DMS 273 treated with DMSO at 0.1 percent for 48 hours (cell line): ENCODE measurements at places on chromosomes 2 and 18.

- DNase-seq: no peak
Measured at GRCh38 chr2:45085487-45085886, 76.2 kb upstream of the SIX2 start.

DNA sequence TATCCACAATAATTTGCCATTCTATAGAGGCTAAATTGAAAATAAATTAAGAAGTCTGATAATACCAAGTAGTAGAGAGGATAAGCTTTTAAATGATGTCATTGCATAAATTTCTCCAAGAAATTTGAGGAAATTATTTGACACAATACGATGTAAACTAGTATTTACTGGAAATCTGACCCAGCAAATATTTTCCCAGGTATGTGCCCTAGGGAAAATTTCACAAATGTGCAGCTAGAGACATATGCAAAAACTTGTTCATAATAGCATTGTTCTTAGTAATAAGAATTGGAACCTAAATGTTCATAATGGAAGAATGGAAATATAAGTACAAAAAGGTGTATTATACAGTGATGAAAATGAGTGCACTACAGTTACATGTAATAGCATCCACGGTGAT is 888.8 kb upstream of the SOX11 start:
- no peak for DNase-seq

GRCh38 chr2:231909631-231910030 is 16.6 kb downstream of the NPPC start:
- DNase-seq: no peak

DNA sequence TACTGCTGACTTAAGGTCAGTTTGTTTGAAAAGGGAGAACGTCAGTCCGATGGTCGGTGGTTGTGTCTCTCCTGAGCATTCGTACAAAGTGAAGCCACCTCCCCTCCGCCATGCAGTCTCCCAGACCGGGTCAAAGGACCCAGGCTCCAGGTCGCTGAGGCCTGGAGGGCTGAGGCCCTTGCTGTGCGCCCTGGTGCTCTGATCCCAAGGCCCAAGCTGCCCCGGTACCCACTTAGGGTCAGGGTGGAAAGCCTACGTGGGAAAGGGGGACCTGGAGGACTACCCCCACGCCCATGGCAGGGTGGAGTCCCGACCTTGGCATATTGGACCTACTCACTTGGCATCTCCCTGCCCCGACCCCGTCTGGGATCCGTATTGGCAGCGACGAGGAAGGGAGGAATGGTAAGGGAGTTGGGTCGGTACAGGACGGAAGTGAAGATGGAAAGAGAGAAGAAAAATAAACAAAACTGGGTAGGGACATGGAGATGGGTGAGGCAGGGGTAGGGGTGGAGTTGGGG is 8.0 kb upstream of the SIX3 start:
- no peak for DNase-seq

DNA sequence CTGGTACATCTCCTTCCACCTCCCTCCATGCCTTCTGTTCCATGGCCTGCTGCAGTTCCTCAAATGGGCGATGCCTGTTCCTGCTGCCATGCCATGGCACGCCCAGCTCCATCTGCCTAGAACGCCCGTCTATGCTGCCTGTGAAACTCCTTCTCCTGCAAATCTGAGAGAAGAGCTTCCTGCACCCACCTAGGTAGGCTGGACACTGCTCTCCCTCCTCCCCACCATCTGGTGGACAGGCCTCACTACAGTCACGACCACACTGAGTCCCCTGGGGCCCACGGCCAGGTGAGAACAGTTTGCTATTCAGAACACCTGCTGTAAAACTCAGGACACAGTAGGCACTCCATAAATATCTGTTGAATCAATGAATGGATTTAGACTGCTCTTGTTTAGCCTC is 92.4 kb downstream of the LAMA1 start:
- no peak for DNase-seq

DNA sequence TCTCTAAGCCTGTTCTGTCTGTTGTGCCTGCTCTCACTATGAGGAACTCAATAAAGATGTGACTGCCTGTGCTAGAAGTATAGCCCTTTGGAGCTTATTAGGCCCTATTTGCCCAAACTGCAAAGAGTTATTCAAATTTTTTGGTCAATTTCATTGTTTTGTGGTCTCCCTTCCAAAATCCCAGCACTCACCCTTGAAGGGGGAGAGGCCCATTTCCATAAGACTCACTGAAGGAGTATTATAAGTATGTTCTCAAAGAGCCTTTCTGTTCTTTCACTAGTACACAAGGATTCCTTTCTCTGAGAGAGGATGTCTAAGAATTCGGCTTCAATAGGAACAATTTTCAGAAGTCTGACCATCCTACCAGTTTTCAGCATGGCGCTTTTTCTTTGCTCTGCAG is 641.9 kb upstream of the REG3G start:
- DNase-seq: no peak

GRCh38 chr2:113812204-113812603 is 55.8 kb upstream of the SLC35F5 start:
- no peak for DNase-seq

DNA sequence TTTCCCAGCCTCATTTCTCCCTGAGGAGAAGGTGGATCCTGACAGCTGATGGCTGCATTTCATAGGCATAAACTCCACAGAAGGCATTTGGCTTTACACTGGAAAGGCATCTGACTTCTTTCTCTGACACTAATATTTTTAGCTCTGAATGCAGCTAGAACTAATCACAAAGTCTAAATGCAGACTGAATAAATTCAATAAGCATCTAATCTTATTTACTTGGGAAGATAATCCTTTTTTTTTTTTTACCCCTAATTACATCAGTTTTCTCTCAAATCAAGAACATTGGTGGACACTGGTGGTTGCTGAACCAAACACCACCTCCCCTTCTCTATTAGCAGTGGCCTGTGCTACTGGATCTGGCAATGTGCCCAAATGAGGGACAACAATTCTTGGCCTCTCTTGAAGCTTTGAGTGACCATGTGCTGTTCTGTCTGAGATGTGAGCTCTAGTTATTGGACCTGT is 50.9 kb upstream of the CD226 start:
- no peak for DNase-seq

GRCh38 chr2:112605926-112606325 is 21.5 kb downstream of the CHCHD5 start:
- DNase-seq: no peak

- DNase-seq: no peak
Measured at GRCh38 chr2:221896505-221897151, 324.5 kb upstream of the EPHA4 start.

GRCh38 chr2:145033438-145033837 is 513.5 kb upstream of the ZEB2 start:
- DNase-seq: no peak

- DNase-seq: no peak
Measured at GRCh38 chr2:184049566-184049965, 548.8 kb upstream of the ZNF804A start.

GRCh38 chr18:13175754-13176210 is 42.8 kb upstream of the LDLRAD4 start:
- no peak for DNase-seq

DNA sequence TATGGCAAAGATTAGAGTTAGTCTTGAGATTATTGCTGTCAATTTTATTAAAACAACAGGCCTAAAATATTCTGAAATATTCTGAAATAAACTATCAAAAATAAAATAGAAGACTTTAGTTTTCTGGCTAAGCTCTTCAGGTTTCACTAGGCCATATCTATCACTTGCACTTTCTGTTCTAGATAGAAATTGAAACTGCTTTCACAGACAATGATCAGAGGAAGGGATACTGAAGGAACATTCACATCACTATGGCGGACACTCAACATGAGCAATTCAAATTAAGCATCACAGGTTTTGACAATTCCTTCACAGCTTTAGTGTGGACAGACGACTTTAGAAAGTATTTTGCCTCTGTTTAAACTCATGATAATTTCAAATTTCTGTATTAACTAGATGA is 586.4 kb upstream of the REG3G start:
- no peak for DNase-seq

DNA sequence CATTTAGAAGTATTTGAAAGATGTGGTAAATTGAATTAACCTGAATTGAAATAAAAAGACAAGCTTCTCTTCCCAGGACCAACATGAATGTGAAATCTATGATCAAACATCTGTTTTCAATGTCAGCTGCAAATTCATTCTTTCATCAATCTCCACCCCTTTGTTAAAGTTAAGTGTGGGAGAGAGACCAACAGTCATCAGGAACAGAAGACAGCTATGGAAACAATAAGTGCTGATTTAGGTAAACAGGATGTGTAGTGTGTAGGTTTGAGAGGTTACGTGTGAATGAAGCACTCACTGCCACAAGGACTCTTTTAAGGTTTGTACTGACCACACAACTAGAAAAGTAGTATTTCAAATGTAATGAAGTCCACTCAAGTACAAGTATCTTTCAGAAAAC is 1659.8 kb upstream of the CELF4 start:
- DNase-seq: no peak
